ENCODE measurements at places on chromosomes 12 and 14.

- DNase-seq = no peak
Measured at GRCh38 chr12:80589077-80589476, 118.4 kb upstream of the MYF6 start.

DNA sequence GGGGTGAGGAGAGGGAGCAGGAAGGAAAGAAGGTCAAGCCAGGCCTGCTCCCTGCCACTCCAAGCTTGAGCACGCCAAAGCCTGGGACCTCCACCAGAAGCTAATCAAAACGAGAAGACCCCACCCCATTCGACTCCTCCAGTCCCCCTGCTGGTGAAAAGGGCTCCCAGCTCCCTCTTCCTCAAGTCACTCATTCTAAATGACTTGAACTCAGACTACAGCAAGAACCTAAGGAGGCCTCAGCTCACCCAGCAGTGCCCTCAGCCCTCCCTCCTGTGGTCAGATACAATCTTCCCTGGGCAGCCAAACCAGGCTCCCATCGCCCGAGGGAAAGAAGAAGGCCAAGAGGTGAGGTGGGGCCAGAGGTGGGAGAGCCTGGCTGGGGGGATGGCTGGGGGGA lies 17.4 kb downstream of the HDAC7 start:
- no peak for DNase-seq

DNA sequence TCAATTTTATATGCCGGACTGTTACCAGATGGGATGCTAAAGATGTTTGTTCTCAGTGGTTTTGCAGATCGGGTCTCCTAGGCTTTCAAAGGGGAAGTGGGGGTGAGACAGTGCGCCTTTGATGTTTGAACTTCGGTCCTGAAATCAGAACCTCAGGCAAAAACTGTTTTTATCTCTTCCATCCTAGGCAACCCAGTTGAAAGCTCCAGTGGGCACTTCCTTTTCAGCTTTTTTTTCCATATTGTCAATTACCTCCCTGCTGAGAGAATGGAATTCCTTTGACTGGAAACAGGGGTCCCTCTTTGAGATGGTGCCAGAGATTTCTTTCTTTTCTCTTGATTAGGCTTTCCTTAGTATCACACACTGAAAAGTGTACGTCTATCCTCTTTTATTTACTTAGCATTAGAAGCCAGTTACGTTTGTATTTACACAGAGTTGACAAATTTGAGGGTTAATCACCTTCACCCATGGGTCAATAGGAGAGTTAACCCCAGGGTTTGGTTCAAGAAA lies 40.0 kb downstream of the NUAK1 start:
- DNase-seq = no peak

- DNase-seq = peak; percentile 19
Measured at GRCh38 chr12:95548539-95549391, 2.5 kb downstream of the USP44 start.

- DNase-seq = no peak
Measured at GRCh38 chr14:71232506-71232905, 325.2 kb downstream of the PCNX1 start.

DNA sequence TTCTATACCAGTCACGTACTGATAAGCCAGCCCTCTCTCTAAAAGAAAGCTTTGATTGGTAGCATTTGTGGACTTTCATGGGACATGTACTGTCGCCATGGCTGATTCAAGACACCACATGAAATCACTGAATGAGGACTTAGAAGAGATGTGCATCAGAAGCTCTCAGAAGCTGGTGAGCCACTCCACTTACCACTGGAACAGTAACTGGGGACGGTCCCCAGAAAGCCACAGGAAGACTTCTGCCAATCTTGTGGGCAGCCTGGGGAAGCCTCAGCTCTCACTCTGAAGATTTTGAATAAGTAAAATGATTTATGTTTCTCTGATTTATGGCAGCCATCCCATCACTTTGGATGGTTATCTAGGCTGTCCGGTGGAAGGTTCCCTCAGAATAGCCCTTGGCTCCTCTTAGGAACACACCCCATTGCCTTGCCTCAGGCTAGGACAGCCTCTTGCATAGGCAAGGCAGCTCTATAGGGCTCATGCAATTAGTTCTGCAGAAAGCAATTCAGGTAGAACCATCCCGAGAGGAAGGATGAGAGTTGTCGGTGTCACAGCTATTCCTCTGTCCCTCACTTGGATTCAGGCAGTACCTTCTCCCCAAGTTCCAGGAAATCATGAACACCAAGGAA lies 9.8 kb downstream of the DHRS1 start:
- no peak for DNase-seq

DNA sequence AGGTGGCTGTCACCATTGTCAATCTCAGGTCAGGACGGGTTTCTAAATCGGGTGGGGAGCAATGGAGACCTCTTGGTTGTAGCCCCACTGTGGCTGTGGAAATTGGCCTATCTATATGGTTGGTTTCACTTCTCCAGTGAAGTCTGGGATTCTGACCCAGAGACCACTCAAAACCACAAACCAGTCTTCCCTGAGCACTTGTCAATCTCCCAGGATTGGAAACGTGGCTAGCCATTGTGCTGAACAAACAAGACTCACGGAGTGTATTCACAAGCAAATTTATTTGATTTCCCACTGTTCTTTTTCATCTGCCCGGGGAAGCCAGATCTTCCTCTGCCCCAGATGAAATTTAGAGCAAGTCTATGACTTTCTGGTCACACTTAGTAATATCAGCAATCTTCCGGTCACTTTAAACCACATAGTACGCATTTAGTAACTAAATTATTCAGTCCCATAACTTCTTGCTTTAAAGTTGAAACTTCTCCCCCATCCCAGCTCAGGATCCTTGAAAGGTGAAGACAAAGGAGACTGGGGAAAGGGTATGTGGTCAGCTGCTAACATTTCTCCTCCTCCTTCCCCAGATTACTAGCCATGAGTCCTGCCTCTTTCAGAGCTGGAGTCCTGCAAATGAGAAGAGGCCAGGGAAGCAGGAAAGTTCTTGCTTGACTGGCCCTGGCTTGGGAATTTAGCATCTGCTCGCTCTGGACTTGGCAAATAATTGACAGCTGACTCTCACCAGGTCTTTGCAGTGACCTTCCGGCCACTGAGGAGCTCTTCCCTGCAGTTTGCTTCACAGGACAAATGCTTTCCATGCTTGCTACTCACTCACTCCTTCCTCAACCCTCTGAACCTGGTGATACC lies 123.2 kb upstream of the MAX start:
- peak; percentile 72 for DNase-seq

- peak; percentile 53 for DNase-seq
Measured at GRCh38 chr12:3202734-3203446, 125.7 kb downstream of the TSPAN9 start.

DNA sequence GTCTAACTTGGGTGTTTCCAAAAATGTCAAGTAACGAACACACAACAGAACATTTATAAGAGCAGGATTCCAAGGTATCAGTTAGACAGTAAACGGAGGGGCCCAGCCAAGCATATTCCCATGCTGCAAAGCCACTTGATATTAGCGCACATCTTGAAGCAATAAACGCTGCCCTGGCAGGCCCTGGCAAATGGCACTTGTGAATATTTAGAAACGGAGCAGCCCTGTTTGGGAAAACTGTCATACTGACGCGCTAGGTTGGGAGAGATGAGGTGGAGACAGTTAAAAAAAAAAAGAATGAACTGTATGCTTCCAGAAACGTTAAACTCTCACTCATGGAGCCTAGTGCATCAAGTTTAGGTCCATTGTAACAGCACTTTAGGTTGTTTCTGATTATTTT lies 9.3 kb downstream of the DGLUCY start:
- no peak for DNase-seq

- DNase-seq = no peak
Measured at GRCh38 chr12:15243102-15243501, 21.9 kb upstream of the RERG start.

DNA sequence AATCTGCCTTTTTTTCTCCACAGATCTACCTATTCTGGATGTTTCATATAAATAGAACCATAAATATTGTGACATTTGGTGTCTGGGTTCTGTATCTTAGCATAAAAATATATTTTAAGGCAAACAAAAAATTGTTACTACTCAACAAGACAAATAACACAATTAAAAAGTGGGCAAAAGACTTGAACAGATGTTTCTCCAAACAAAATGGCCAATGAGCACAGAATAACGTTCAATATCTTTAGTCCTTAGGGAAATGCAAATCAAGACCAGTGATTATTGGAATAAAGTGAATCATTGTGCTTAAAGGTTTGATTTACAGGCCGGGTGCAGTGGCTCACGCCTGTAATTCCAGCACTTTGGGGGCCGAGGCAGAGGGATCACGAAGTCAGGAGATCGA lies 1331.3 kb downstream of the AACS start:
- DNase-seq = no peak

- DNase-seq = no peak
Measured at GRCh38 chr12:84811291-84811690, 101.3 kb downstream of the SLC6A15 start.

DNA sequence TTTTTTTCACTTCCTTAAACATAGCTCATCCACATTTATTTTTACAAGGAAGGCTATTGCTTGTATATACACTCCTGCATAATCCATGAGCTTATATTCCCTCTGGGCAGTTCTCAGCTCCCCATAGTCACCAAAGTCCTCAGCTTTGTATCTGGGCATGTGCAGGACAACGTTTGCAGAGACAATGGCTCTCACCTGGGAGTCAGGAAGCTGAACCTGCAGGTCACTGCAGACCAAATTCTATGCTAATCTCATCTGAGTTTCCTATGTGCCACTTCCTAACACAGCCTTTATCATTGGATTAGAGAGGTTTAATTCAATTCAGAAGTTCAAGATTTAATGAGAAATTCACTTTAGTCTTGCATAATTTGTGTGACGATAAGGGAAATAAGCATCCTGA lies 131.5 kb downstream of the KCNK10 start:
- DNase-seq = no peak

- no peak for DNase-seq
Measured at GRCh38 chr12:110813285-110813684, 33.5 kb upstream of the CCDC63 start.

GRCh38 chr14:40010961-40011360 lies 578.7 kb upstream of the FBXO33 start:
- no peak for DNase-seq

GRCh38 chr14:22610931-22611330 lies 12.8 kb downstream of the ABHD4 start:
- no peak for DNase-seq

DNA sequence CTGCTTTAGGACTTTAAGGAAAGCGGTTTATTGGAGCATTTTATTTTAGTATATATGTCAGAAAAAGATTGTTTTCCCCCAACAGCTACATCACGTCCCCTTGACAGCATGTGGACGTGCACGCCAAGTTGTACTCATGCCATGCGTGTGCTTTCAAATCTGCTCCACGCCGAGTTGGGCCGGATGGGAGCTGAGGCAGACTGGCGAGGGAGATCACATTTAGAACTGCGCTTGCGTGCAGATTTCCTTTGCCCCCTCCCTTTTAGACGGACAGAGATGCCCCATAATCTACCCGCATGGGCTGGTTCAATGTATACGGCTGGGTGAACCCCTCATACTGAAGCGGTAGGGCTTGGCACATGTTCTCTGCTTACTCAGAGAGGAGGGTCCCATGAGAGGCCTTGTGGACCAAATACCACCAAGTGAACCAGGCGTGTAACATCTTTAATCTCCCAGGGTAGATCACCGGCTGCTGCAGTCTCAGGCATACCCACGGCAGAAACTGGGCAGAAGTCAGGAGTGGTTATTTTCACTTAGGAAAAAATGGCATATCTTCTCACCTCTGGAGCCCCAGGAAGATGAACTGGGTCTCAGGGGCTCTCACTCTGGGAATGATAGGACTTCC lies 92.1 kb downstream of the ESR2 start:
- no peak for DNase-seq

- DNase-seq = no peak
Measured at GRCh38 chr12:28068467-28068866, 95.9 kb upstream of the PTHLH start.

GRCh38 chr12:115752913-115753726 lies 524.4 kb downstream of the MED13L start:
- DNase-seq = peak; percentile 78

- peak; percentile 28 for DNase-seq
Measured at GRCh38 chr12:81596558-81596957, 162.6 kb downstream of the PPFIA2 start.

DNA sequence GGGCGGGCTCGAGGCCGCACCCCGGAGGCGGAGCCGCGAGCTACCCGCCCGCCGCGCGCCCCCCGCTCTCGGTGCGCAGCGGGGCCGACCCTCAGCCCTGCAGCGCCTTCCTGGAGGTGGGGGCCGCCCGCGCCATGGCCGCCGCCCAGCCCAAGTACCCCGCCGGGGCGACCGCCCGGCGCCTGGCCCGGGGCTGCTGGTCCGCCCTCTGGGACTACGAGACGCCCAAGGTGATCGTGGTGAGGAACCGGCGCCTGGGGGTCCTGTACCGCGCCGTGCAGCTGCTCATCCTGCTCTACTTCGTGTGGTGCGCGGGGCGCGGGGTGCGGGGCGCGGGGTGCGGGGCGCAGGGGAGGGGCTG lies at the start of gene P2RX2:
Gene P2RX2, plus strand, starts transcription at position 94 of the 361 bp plus-strand sequence. Its CDS starts 41 bp downstream, at position 135.
- no peak for DNase-seq

DNA sequence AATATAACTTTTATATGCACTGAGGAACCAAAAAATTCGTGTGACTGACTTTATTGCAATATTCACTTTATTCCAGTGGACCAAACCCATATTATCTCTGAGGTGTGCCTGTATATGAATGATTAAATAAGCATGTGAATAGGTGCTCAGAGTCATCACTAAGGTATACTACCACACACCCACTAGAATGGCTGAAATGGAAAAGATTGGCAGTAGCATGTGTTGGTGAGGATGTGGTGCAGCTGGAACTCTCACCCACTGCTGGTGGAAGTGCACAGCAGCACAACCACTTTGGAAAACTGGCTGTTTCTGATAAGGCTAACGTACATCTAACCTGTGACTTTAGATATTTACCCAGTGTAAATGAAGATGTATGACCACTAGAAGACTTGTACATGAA lies 36.8 kb downstream of the GOLGA5 start:
- no peak for DNase-seq

GRCh38 chr12:89250636-89251035 lies 101.7 kb downstream of the DUSP6 start:
- no peak for DNase-seq

DNA sequence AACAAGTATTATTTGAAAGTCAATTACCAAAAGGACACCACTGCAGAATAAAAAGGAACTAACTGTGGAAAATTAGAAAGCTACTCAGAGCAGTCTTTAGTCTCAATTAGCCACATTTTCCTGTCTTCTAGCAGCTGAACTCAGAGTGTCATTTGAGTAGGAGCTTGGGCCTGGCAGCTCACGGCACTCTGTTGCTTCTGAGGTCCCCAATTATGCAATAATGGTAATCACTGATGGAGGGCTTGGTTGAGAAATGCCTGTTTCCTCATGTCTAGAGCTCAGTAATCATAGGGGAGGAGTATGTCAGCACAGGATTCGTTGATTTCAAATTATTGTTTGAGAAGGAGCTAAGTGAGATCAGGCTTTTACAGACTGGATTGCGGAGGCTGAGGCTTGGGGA lies 108.6 kb downstream of the VRK1 start:
- DNase-seq = no peak
